ENCODE measurements at places on chromosomes 1 and 21.

GRCh38 chr1:97739596-97740103, 181.2 kb downstream of the DPYD start:
- no peak for DNase-seq

GRCh38 chr1:17618558-17619247, 79.2 kb downstream of the ARHGEF10L start:
- no peak for DNase-seq

DNA sequence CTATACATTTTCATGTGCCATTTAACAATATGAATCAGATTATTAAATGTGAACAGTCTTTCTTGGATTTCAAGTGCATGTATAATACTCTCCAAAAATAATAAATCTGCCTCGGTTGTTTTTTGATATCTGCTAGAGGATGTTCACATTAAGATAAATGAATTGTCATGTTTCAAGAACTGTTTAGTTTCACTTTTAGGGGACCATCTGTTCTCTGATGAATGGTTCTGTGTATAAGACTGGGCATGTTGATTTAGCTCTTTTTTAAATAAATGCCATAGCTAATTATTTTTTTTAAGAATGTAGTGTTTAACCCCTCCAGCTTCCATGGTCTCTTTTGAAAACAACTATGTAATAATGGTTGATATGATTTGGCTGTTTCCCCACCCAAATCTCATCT, 1245.1 kb upstream of the ADGRL4 start:
- no peak for DNase-seq

DNA sequence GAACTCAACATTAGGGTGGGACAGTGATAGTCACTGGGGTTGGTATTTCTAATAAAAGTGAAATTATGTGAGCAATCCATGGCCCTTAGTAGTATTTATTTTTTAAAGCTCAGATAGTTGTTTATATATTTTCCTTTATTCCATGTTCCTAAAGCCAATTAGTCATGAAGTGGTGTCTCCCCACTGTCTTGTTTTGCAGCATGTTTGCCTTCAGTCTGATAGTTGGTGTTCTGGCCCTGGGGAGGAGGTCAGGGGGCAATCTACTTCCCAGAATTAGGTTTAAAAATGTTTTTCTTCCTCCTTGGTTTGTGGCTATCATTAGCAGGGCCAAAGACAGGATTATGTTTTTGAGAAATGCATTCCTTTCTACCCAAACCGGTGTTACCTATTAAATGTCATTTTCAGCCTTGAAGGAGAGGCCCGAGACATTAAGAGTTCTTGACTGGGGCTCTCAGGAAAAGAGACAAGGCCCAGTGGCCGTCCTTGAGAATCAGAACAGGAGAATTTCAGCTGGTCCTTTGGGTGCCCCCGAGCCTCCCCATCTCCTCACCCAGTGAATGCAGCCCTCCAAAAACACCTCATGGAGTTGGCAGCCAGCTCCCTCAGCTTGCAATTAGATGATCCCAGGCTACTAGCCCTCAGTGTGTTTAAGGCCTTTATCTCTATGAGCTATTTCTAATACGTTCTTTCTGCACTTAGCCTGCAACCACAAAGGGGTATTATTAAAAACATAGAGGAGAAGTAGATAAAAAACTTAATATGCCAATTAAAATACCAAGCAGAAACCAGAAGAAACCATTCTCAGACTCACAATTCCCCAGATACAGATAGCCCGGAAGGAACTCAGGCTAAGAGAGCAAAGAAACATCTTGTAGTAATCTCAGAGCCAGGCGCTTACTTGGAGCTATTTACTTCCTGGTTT, 71.3 kb upstream of the NGF start:
- DNase-seq = no peak

DNA sequence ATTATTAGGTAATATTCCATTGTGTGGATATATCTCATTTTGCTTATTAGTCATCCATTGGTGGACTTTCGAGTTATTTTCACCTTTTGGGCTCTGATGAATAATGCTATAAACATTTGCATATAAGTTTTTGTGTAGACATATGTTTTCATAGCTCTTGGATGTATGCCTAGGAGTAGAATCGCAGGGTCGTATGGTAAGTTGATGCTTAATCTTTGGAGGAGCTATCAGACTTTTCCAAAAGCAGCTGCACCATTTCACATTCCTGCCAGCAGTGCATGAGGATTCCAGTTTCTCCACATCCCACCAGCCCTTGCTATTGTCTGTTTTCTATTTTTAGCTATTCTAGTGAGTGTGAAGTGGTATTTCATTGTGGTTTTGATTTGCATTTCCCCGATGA, 120.3 kb upstream of the TMEM51 start:
- no peak for DNase-seq

DNA sequence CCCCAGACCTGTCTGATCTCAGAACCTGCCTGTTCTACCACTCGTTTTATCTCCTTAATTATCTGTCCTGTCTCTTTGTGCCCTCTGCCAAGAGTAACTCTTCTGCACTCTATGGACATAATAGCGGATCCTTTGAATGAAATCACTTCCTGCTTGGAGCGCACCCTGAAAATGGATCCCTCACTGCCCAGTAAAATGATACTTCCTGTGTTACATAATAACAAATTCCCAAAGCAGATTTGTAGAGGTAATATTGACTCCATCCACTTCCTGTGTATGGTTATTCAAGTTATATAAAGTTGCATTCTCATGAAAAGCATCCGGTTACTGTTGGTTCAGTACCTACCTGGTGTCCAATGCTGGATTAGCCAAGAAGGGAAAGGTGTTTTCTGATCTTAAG, 246.0 kb downstream of the TRABD2B start:
- DNase-seq = no peak

All from body of pancreas (tissue), 4 donors.